Stimulated activated CD8-positive, alpha-beta memory T cell treated with anti-CD3 and anti-CD28 coated beads, Interleukin-15, amount 100 ng/mL, for 48 hours (primary cell): ENCODE measurements at places on chromosomes 1 and 21.
A peak's percentile ranks its signal among the peaks of the same experiment; 100 is the strongest.

DNA sequence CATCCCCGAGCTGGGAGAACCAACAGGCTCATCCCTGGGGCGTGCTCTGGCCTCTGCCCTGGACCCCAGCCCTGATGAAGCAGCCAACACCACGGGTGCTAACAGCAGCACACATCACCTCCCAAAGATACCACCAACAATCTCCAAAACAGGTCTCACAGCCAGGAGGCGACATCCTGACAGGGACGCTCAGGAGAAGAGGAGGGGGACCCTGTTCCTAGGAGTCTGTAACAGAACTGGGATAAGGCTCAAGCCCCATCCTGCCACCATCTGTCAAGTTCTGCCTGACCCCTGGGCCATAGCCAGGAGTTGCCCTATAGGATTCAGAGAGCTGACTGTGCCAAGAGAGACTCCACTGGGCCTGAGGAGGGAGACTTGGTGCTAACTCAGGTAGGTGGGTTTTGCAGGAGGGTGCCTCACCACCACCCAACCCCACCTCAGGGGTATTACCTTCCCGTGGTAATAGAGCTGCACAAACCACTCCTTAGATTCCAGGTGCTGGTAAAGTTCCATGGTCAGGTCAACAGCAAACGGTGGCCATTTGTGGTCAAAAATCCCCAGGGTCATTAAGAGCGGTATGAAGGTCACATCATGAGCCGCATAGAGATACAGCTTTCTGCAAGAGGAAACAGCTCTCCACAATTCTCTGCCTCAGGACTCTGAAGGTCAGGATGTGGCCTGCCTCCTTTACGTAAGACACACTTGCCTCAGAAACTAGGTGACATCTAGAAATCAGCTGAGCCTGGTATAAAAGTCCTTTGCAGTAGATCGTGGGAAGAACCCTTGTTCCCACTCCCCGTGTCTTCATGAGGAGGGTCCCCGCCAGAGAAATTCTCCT lies 22.3 kb downstream of the ACP6 start:
- no peak for DNase-seq

DNA sequence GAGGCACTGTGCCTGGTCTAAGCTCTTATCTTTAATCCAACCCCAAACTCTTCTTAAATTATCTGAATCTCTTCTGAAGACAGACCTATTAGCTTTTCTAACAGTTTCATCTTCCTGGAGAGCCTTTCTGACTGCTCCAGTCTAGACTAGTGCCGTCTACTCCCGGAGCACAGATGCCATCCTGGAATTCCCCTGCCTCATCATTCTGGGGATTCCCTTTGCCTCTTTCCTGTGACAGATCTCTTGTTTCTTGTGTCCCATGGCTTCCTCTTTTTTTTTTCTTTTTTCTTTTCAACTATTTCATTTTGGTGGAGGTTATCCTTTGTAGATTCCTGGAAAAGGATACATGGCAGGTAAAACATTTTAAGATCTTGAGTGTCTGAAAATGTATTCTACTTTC lies 11.7 kb downstream of the SEMA4A start:
- DNase-seq: no peak

- DNase-seq: no peak
These were observed 1058.0 kb upstream of the ADGRL4 start for GRCh38 chr1:80064524-80064923.

- DNase-seq: no peak
These were observed 42.0 kb downstream of the PCSK9 start for GRCh38 chr1:55081188-55081904.

DNA sequence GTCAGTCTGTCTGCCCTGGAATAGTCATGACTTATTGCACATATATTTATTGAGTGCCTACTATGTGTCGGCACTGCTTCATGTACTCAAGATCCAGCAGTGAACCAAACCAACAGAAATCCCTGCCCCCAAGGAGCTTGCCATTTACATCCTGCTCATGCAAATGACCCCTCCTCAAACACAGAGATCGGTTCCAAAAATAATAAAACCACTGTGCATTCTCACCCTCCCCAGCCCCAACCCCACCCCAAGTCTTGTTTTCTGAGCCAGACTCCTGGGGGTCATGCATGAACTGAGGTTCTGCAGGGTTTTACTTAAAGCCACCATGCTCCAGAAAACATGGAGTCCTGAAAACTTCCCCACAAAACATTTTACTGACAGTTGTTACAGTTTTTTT lies 61.9 kb downstream of the KIAA0040 start:
- no peak for DNase-seq

DNA sequence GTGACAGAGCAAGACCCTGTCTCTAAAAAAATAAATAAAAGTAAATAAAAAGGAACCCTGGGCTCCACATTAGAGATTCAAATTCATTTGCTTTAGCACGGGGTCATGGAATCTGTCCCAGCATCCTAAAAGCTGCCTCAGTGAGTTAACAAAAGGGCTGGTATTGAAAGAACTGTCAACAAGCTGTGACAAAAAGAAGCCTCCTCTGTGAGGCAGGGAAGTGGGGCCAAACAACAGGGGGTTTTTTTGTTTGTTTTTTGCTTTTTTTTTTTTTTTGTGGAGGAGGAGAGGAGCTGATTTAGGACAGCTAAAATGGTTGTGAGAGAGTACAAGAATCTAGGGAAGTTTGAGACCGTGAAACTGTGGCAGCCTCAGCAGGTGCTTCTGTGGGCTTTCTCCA lies 115.7 kb downstream of the LIPI start:
- DNase-seq: no peak

- no peak for DNase-seq
These were observed 140.8 kb downstream of the KAZN start for GRCh38 chr1:14739082-14739832.

DNA sequence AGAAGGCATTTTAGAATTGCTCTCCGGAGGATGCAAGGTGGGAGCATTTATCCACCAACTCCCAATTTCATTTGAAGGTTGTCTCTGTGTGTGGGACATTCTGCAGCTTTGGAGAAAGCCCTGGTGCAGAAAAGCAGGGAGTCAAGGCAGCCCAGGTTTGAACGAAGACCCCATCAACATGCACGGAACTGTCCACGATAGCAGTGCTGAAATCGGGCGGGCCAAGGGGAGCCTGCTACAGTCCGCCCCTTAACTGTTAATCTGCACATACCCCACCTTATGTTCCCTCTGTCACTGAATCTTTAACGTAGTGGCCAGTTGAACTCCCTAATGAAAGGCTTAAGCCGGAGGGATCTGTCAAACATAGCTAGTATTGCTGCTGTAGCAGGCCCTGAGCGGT lies 68.8 kb upstream of the C1orf174 start:
- DNase-seq: no peak

GRCh38 chr1:228873709-228874108 lies 138.4 kb downstream of the RHOU start:
- DNase-seq: no peak

DNA sequence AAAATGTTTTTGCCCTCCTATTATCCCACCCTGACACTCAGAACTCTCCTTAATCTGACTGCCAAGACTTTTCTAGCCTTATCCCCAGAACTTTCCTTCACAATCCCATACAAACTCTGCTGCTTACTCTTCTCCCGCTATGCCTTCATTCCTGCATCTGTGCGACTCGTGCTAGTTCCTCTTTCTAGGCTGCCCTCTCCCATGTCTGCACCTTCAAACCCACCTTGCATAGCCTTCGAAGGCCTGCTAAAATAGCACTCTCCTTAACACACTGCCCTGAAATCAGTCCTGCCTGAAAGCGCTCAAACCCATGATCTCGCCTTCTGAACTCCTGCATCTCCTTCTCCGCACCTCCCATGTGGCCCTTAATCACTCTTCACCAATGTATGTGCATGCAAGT lies 2.5 kb upstream of the NCF2 start:
- DNase-seq: no peak

- no peak for DNase-seq
These were observed 68.8 kb upstream of the DAB1 start for GRCh38 chr1:57492586-57493226.

- DNase-seq: peak; percentile 74
These were observed 1.4 kb upstream of the FOXD2 start for GRCh38 chr1:47436304-47436978.

- no peak for DNase-seq
These were observed 996 bp upstream of the TMEM51 start for GRCh38 chr1:15152318-15153183.

- DNase-seq: no peak
These were observed 15.9 kb upstream of the ELOA start for GRCh38 chr1:23727362-23727811.

DNA sequence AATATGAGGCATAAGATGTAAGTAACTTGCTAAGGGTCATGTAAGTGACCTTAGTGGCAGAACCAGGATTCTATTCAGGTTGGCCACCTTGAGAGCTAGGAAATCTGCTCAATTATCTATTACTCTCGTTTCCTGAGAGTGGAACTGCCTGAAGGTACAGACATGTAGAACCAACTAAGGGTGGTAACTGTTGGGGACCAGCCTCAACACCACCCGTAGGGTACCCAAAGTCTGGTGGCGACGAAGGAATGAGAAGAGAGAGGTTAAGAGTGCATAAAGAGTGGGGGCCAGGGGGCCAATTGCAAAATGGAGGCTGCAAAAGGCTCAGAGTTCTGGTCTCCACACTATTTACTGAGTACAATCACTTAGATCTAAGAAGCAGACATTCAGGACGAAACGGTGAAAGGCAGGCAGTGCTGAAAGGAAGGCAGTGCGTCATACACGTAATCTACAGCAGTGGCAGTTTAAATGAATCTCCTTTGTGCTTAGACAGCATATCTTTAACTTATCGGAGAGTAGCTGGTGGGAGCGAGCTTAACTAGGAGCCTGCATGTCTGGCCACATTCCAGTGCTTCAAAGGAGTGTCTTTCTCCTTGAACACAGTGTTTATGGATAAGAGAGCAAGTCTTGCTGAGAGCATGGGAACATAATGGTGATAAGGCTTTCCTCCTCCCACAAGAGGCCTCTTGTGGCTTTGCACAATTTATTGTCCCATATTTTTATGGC lies 25.0 kb downstream of the SRSF4 start:
- no peak for DNase-seq

DNA sequence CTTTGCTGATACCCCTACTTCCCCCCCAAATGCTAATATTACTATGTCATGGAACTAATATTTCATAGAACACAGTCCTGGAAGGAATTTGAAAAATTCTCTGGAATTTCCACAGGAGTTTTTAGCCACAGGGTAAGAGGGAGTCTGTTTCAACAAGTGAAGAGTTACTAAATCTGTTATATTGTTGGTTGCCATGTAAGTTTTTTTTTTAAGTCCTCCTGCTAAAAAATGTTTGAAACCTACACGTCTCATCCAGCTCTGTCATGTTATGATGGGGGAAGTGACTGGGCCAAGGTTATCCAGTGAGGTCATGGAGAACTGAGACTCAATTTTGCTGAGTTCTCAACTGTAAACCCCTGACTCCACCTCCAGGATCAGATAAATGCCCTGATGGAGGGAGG lies 60.8 kb upstream of the USP24 start:
- DNase-seq: no peak

- no peak for DNase-seq
These were observed 25.6 kb upstream of the ENO1 start for GRCh38 chr1:8903908-8904650.

GRCh38 chr1:160579216-160579701 lies at the start of gene CD84:
Gene CD84, minus strand, starts transcription at chr1:160579496. Its CDS starts 59 bp downstream, at chr1:160579437.
- no peak for DNase-seq

GRCh38 chr1:38071312-38072256 lies 25.0 kb upstream of the POU3F1 start:
- DNase-seq: no peak

DNA sequence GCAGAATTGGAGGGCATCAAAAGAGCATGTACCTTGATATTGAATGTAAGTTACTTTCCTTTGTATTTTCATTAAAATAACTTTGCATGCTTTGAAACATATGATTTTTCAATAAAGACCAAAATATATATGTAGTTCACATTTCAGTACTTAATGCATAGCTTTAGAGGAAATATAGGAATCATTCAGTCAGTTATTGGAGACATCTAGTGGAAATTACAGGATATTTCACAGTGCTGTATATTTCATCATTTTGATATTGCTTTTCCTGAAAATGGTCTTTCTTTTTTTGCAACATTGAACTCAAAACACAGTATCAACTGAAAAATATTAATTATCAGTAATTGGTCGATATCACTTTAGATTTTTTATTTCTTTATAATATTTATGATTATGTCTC lies 375.8 kb downstream of the NCAM2 start:
- DNase-seq: no peak

GRCh38 chr21:26833460-26833939 lies 11.7 kb downstream of the ADAMTS1 start:
- no peak for DNase-seq

DNA sequence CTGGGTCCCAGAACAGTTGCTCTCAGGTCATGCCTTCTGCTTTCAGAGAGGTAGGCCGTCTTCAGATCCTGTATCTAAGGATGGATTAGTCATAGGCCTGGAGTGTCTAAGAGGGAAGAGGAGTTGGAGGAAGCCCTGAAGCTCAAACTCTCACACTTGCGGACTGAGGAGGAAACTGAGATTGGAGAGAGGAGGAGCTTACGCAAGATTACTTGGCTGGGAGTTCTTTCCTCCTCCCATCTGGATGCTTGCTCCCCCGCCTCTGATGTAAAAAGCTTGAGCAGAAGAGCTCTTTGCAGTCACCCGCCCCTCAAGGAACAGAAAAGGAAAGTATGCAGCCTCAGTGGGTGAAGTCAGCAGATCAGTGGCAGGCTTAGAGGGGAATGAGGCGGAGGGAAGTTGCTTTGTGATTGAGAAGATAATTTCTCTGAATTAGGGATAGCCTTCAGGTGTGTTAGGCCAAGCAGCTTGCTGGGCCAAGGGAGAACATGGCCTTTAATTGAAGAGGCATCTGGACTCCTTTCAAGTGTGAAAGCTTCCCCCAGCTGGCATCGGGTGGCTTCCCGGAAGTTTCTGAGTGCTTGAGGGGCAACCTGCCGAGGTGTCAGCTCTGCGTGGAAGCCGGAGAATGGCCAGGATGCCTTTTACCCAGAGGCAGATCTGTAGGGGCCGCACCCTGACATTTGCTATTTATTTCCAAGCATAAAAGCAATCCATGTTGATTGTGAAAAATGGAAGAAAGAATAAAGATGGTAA lies 6.6 kb downstream of the ADORA1 start:
- no peak for DNase-seq

- DNase-seq: no peak
These were observed 107.6 kb downstream of the GLUL start for GRCh38 chr1:182283746-182284544.

- DNase-seq: no peak
These were observed 1.2 kb upstream of the ADORA1 start for GRCh38 chr1:203126151-203126865.

DNA sequence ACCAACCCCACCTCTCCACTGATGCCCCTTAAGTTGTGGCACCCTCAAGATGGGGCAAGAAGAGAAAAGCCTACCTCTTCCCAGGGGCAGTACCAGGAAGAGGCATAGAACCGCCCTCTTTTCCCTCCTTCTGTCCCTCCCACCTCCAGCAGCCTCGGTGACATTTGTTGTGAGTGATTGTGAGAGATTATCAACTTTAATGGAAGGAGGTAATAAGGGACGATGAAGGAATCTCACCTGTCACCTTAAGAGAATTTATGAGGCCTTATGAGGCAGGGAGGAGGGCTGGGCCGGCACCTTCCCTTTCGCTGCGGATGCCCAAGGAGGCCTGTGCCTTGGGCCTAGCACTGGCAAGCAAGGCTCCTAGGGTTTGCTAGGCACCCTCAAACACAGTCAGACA lies 1.4 kb upstream of the ADGRB2 start:
- no peak for DNase-seq
